NCI-H1092 treated with DMSO at 0.1 percent for 48 hours (cell line): ENCODE measurements at places on chromosomes 4 and X.

- no peak for DNase-seq
Measured at GRCh38 chr4:181043486-181043885, 1199.7 kb upstream of the TENM3 start.

GRCh38 chr4:108426493-108426892 is 193.9 kb upstream of the RPL34 start:
- no peak for DNase-seq

DNA sequence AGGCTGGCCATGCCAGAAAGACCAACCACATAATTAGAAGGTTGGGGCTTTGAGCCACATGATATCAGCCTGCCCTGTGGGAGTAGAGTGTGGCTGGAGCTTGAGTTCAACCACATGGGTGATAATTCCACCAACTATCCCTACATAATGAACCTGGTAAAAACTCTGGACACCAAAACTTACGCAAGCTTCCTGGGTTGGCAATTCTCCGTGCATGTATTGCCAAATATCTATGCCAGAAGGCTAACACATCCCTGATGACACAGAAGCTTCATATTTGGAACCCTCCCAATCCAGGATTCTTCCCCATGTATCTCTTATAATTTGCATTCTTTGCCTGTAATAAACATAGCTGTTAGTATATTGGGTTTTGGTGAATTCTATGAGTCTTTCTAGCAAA is 68.2 kb downstream of the FUNDC1 start:
- DNase-seq: no peak

DNA sequence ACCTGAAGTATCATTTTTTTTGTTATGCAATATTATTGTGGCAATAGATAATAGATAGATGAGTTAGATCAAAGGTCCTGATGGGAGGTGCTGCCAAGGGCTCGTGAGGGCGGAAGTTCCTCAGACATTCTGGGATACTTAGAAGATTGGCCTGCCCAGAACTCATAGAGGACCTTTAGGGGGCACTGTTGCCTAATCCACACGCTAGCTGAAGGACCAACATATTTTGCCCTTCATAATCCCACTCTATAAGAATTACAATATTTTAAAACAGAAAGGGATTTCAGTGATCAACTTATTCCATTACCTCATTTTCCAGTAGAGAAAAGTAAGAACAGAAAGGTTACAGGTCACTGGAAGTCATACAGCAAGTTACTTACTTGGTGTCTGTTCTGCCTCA is 22.9 kb upstream of the COX7B2 start:
- DNase-seq: no peak

GRCh38 chr4:85790582-85790981 is 315.6 kb downstream of the ARHGAP24 start:
- no peak for DNase-seq

DNA sequence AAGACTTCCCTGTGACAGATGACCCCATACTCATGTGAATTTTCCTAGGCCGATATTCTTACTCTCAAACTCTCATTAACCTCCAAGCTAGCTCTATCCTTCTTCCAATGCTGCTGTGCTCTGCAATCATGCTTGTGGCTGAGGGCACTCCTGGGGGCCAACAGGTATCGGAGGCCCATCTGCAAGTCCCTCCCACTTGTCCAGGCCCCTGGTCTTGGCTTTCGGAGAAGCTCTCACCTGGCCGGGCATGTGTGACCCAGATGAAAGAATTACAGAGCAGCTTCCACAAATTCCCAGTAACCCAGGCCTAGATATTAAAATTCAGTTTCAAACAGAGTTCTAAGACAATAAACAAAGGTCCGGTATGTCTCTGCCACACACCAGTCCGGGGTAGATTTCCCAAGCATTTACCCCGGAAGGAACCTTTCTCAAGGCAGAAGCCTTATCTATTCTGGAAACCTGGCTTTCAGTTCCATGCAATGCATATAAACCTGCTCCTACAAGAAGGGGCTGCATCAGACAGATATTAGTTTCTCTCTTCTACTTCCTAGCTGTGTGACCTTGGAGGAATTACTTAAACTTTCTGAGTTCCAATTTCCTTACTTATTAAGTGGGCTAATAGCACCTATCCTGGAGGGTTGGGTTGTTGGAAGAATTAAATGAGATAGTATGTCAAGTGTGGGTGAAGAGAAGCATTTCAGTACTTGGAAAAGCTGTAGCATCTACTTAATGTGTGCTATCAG is 270.8 kb downstream of the PTTG2 start:
- no peak for DNase-seq

DNA sequence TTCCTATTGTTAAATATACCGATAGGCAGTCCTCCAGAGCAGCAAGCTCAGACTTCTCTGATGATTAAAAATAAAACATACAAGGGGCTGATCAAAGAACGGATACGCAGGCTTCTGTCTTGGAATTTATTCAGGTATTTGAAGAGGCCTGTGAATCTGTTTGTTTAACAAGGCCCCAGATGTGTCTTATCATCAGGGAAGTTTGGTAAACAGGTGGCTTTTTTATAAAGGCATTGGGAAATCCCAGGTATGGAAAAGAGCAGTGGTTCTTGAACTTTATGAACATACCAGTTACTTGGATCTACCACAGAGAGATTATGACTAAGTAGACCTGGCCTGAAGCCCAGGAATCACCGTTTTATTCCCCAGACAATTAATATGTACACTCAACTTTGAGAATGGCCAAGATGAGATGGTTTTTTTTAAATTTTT is 47.9 kb downstream of the SOWAHB start:
- DNase-seq: no peak

DNA sequence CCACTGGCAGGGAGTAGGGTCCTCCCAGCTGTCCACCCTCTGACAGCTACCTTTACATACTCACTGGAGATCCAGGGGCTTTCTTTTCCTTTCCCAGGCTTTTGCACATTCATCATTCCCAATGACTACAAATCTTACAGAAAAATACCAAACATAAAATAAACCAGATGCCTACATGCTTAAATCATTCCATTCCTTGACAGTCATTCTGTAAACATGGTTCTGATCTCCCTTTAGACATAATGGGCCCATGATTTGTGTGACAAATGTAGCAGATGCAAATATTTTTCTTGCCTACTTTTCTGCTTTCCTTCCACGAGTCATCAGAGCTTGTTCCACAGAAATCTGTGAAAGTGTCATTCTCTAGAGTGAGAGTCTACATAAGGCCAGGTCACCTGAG is 207.0 kb downstream of the IDS start:
- no peak for DNase-seq

DNA sequence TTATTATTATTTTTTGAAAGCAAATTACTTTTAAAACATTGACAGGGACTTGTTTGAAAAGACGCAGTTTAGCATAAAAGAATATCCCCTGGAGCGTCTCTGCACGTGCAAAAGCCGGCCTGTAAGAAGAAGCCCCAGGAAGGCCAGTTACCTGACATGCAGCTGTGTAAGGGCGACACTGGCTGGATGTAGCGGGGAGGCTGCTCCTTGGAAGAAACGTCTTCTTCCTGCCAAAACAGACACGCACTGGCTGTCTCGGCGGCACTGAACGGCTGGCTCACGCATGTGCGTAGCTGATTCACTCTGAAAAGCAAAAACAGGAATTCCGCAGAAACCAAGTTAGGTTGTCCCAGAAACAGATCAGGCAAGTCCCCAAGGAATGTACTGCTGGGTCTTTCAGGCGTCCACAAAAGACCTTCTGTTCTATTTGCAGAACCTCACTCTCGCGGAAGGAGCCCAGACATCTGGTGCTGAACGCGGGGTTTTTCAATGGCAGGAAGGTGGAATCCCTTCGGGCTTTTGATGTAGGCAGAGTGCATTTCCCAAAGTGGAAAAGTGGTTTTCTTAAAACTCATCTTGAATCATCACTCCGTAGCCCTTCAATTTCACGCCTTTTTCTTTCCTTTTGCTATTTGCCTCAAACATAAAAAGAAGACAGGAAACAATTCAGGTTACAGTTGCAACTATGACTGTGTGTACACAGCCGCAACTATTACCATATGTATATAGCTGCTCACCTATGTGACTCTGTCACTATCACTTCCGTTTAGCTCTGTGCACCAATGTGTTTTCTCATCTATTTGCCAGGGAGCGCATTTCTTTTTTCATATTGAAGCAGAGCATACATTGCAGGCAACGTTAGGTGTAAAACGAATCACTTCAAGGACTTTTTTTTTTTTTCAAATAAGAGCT is 38.1 kb upstream of the ARSH start:
- no peak for DNase-seq

DNA sequence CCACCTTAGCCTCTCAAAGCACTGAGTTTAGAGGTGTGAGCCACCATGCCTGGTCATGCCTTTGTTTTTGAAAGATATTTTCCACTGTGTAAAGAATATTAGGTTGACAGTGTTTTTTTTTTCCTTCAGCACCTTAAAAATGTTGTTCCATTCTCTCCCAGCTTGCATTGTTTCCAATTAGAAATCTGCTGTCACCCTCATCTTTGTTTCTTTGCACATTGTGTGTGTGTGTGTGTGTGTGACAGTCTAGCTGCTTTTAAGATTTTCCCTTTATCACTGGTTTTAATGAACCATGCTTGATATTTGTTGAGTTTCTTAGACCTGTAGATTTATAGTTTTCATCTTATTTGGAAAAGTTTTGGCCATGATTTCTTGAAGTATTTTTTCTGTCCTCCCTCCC is 79.0 kb upstream of the NKX1-1 start:
- DNase-seq: no peak

GRCh38 chr4:146273204-146273901 is 59.0 kb downstream of the REELD1 start:
- no peak for DNase-seq

DNA sequence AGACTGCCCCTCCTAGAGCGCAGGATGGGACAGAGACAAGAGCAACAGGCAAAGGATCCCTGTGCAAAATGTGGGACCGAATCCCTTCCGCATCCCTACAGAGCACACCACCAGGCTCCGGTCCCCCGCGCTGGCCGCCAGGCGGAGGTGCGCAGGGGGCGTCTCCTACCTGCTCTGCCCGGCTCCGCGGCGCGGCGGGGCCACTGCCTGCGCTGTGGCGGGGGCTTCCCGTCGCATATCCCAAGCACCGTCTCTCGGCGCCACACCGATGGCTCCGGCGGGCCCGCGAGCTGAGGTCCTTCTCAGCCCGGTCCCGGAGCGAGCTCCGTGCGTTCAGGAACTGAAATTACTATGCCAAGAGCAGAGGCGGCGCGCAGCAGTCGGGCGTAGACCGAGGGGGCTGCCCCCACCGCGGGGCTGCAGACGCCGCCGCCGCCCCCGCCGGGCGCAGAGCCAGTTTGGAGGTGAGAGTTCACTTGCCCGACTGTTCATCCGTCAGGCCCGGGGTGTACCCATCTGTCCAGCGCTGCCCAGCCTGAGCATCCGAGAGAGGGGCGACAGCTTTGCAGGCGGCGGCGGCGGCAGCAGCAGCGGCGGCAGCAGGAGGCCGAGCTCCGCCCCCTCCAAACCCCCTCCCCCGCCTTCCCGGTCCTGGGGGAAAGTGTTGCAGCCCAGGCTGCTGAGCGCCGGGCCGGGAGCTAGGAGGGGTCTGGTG is at the start of gene GPRIN3:
Gene GPRIN3, minus strand, starts transcription at position 355 of the 715 bp plus-strand sequence. CDS start 57,690 bp downstream, outside the sequence.
- peak; percentile 79 for DNase-seq

DNA sequence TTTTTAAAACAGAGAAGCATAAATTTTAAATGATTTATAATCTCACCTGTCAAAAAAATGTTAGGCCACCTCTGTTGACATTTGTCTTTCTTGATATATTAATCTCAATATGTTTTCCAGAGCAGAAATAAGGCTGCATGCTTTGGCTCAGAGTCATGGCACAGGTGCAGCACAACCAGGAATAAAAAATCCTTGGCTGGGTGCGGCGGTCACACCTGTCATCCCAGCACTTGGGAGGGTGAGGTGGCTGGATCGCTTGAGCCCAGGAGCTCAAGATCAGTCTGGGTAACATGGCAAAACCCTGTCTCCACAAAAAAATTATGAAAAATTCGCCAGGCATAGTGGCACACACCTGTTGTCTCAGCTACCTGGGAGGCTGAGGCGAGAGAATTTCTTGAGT is 18.1 kb downstream of the CPLX1 start:
- no peak for DNase-seq

DNA sequence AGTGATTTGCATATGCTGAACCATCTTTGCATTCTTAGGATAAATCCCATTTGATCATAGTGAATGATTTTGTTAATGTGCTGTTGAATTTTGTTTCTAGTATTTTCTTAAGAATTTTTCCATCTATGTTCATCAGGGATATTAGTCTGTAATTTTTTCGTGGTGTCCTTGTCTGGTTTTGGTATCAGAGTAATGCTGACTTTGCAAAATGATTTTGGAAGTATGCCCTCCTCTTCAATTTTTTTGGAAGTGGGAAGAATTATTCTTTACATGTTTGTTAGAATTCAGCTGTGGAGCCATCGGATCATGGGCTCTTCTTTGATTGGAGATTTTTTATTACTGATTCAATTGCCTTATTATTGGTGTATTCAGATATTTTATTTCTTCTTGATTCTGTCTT is 54.0 kb upstream of the TRO start:
- DNase-seq: no peak

DNA sequence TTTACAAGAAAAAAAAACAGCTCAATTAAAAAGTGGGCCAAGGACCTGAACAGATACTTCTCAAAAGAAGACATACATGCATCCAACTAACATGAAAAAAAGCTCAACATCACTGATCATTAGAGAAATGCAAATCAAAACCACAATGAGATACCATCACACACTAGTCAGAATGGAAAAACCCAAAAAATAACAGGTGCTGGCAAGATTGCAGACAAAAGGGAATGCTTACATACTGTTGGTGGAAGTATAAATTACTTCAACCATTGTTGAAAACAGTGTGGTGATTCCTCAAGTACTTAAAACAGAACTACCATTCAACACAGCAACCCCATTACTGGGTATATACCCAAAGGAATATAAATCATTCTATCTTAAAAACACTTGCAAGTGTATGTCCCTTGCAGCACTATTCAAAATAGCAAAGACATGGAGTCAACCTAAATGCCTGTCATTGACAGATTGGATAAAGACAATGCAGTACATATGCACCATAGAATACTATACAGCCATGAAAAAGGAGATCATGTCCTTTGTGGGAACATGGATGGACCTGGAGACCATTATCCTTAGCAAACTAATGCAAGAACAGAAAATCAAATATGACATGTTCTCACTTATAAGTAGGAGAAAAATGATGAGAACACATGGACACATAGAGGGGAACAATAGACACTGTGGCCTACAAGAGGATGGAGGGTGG is 97.6 kb downstream of the RAB28 start:
- DNase-seq: no peak

- peak; percentile 67 for DNase-seq
Measured at GRCh38 chr4:6546681-6547447, 28.1 kb upstream of the MAN2B2 start.
